ENCODE measurements at places on chromosomes 16 and 17.

DNA sequence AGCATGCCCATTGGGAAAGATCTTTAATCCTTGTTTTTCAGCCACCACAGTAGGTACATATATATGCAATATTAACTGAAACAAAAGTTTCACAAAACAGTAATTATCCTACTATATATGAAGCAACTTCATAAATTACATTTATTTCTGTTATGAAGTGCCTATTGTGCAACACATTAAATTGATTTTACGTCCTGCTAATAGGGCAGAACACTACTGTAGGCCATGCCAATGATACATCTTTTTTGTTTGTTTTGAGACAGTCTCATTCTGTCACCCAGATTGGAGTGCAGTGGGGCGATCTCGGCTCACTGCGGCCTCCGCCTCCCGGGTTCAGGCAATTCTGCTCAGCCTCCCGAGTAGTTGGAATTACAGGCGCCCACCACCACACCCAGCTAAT lies 29.1 kb downstream of the SF3B3 start:
- DNase-seq, result no peak

GRCh38 chr16:82300374-82300951 lies 130.4 kb upstream of the MPHOSPH6 start:
- DNase-seq, result no peak

GRCh38 chr17:82217530-82218204 lies 5.0 kb upstream of the CCDC57 start:
- DNase-seq, result no peak

GRCh38 chr17:77126519-77126918 lies 14.2 kb upstream of the SEC14L1 start:
- DNase-seq, result no peak

DNA sequence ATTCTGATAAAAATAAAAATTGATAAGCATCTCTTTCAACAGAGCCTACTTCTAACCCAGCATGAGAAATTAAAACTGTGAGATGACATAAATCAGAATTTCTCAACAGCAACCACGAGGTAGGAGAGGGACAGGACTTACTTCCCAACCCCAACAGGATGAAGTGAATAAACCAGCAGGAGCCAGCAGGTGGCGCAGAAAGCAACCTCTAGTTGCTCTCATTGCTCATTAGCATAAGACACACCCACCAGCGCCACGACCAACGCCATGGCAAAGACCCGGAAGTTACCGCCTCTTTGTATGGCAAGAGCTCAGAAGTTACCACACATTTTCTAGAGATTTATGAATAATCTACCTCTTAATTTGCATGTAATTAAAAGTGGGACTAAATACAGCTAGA lies 189.4 kb upstream of the CDH8 start:
- no peak for DNase-seq

- DNase-seq, result no peak
Observed at GRCh38 chr17:45077643-45078042, 16.5 kb downstream of the NMT1 start.

DNA sequence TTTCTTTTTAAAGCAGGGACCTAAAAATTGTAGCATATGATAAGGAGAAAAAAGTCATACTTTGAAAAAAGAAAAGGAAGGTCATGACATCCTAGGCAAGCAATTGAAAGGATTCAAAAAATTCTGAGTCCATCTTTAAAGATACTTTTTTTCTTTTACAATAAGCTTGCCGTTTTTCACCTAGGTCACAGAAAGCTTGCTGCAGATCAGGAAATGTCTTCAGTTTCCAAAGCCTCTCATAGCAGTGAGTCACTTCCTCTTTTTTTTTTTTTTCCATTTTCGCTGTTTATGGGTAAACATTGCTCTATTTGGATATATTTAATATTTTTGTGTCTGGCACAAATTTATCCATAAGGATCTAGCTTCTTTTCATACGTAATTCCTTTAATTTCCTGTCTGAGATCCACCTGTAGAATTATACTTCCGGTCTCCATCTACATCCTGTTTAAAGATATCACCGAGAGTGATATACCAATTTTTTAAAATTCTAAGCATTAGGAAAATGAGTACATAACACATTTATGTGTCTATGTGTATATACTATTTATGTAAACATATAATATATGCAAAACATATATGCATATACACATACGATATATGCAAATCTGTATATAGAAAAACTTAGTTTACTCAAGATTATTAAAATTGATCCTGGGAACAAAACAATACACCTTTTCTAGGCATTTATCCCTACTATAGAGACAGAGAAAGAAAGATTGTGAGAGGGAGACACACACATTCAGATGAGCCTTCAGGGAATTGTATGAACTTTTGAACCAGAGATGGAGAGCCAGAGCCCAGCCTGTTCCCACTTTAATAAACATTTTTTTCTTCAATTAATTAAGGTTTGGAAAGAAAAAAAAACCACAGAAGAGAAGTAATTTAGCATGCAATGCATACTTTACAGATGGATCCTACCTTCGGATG lies 134.4 kb downstream of the SKAP1 start:
- DNase-seq, result no peak

GRCh38 chr16:81861915-81862314 lies 82.8 kb downstream of the PLCG2 start:
- no peak for DNase-seq

DNA sequence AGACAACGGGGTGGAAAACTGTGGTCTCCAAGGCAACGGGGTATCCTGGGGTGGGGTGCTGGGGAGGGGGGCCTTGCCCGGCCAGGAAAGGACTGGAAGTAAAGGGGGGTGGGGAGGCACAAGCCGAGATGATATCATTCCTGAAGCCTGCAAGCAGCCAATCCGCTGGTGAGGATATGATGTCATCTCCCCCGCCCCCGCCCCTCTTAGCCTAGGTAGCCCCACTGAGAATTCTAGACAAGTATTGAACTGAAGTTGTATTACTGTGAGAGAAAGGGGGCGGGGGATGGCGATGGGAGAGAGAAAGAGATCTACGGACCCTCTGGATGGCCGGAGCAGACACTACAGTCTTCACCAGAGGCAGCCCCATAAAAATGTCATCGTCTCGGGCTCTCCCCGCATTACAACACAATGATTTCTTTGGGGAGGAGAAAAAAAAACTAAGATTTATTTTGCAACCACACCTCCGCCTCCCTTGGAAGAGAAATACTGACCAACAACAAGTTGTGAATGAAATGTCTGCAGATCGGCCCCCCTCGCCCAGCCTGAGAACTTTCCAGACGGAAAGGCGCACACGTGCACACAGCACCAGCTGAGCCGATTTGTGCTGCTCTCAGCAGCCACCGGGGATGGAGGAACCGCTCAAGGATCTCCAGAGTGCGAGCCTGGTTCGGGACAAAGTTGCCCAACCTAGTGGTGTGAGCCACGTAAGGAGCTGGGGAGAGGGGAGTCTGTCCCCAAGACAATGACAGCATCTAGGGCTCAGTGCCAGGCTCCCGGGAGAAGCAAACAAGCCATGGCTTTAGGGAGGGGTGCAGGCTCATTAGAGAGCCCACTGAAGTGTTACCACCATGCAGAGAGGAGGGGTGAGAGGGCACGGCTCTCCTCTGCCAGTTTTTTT lies 222.1 kb downstream of the SOX9 start:
- DNase-seq, result no peak

DNA sequence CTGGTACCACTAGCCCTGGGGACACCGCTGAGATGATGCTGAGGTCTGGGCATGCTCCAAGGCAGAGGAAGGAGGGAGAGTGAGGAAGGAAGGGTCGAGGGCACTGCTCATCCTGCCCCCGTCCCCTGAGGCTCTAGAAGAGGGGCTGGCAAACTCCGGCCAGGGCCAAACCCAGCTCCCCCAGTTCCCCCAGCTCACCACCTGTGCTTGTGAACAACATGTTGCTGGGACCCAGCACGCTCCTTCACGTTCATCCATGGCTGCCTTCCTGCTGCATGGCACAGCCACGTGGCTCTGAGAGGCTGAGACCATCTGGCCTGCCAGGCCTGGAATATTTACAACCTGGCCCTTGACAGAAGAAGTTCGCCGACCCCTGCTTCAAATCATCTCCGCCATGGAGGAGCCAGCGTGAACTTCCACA lies 81.2 kb downstream of the RBFOX3 start:
- no peak for DNase-seq

GRCh38 chr17:83160443-83161297 lies 81.3 kb downstream of the METRNL start:
- DNase-seq, result no peak

- DNase-seq, result no peak
Observed at GRCh38 chr16:88779406-88780141, 5.4 kb downstream of the PIEZO1 start.

DNA sequence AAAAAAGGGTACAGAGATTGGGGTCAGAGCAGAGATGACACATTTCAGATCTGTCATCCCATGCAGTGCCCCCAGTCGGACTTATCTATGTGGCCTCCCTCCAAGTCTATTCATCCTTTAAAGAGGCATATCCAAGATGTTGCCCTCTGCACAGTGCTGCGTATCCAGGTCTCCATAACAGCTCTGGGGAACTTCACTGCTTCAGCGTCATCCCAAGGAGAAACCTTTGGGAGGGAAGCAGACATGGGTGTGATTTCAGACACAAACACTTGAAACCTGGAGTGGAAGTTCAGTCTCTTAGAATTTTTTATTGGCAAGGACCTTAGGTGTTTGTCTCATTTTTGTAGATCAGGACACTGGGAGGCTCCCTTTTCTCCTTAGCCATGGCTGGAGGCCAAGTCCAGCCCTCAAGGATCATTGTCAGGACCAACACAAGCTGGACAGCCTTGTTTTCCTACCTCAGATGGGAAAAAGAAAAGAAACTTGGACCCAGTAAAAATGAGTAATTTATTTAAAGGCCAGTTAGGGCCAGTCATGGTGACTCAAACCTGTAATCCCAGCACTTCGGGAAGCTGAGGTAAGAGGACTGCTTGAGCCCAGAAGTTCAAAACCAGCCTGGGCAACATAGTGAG lies 23.9 kb upstream of the NLK start:
- DNase-seq, result no peak

DNA sequence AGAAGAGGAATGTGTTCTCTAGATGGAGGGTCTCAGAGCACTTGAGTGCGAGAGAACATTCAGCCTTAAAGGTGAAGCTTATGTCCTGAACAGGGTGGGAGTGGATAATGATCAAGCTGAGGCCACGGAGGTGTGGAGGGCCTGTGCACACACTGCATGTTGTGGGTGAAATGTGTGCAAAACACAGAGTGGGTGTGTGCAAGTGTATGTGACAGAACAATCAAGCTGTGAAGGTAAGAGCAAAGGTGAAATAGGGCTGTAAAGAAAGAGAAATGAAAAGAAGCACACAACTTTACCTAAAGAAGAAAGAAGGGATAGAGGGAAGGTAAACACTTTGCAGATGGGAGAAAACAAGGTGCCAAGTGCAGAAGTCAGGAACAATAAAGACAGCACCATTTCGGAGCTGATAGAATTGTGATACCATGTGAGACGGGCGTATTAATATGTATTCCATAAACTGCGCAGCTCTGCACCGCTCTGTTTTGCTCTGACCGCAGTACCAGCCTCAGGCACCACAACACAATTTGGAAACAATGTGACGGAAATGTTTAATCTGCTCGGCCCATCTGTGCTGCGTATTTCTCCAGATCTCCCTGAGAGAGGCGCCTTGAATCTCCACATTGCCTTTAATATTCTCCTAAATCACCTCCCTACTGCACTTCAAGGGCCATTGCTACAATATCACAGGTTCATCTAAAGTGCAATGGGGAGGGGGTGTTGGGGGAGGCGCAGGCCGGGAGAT lies 40.6 kb downstream of the SNX11 start:
- no peak for DNase-seq

GRCh38 chr17:17724307-17725010 lies 43.2 kb downstream of the RAI1 start:
- DNase-seq, result no peak

- DNase-seq, result no peak
Observed at GRCh38 chr17:37770631-37771518, 26.0 kb upstream of the HNF1B start.

GRCh38 chr16:78195797-78196196 lies 96.3 kb downstream of the WWOX start:
- no peak for DNase-seq

- DNase-seq, result no peak
Observed at GRCh38 chr17:19656336-19656735, 7.8 kb downstream of the ALDH3A2 start.

GRCh38 chr16:2532494-2533141 lies 1.4 kb upstream of the CEMP1 start:
- DNase-seq, result no peak

GRCh38 chr16:70677499-70678120 lies 8.2 kb downstream of the MTSS2 start:
- DNase-seq, result no peak

DNA sequence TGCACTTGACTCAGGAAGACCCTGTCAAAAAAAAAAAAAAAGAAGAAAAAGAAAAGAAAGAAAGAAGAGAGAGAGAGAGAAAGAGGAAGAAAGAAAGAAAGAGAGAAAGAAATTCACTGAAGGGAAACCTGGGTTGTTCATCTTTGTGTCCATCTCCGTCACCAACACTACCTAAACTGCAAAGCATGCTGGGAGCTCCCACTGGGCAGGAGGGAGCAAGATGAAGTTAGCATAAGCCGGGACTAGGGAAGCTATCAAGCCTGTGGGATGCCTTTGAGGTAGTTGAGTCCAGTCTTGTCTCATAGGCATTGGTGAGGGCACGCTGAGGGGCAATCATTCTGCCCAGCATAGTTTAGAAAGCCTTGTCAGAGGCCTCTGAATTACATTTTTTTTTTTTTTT lies 7.6 kb upstream of the CBFB start:
- DNase-seq, result no peak

DNA sequence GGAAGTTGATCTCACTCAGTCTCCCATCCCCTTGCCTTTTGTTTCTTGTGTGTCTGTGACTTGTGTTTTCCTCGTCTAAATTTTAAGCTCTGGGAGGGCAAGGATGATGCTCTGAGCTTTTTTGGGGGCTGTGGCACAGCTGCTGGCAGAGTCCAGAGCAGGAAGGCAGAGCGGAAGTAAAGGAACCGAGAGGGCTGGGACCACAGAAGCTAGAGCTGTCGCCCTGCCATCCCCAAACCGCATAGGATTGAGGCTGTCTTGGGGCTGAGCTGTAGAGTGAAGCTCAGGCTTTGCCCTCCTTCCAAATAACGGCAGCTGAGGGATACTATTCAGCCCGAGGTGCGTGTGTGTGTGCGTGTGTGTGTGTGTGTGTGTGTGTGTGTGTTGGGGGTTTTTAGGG lies 3.8 kb upstream of the DNAH2 start:
- no peak for DNase-seq

DNA sequence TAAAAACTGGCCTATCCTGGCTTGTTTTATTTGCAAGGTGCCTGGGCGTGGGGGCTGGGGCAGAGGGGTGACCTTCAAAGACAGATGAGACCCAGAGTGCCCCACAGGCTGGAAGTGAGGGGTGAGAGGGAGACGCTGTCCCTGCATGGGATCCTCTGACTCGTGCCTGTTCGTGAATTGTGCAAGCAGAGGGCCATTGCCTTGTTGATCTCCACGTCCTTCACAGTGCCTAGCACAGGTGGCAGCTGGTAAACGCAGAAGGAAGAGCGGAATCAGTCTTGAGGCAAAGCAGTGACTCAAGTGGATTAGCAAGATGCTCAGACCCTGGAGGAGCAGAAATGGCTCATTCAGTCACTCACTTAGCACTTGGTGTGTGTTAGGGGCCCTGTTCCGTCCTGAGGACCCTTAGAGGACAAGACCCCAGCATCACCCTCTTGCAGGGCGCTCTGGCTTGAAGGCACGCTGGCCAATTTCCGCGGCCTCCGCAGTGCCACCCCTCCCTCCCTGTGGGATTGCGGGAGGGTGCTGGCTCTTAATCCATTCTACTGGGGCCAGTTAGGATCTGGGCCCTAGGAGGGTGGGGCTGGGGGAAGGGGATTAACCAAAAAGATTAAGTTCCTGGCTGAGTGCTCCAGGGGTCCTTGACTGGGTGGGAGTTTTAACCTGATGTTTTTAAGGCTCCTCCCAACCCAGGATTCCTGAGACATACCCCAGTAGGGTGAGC lies 151.2 kb downstream of the CCDC182 start:
- no peak for DNase-seq
